Stimulated activated CD4-positive, alpha-beta T cell treated with anti-CD3 and anti-CD28 coated beads, Interleukin-1b, Interleukin-23, amount 100 ng/mL, for 1 hour (primary cell): ENCODE measurements at places on chromosomes 13 and 19.

DNA sequence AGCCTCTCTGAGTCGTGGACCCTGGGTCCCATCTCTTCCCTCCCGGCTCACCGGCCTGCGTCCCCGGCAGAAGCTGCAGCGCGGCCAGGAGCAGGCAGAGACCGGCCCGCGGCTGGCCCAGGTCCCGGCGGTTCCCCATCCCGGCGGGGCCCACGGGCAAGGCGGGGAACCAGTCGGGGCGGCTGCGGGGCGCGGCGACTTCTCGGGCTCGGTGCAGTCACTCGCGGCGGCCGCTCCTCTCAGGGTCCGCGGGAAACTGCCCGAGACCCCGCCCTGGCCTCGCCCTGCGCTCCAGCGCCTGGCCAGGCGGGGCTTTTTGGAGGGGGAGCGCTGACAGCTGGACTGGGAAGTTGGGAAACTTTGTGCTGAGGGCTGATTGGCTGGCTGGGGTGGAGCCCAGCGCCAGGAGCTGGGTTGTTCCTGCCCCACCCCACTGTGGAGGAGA lies at the start of gene COL5A3:
COL5A3 (minus strand) TSS at position 258 of the 445 bp plus-strand sequence; CDS start at position 139, 119 bp downstream.
- DNase-seq = no peak

DNA sequence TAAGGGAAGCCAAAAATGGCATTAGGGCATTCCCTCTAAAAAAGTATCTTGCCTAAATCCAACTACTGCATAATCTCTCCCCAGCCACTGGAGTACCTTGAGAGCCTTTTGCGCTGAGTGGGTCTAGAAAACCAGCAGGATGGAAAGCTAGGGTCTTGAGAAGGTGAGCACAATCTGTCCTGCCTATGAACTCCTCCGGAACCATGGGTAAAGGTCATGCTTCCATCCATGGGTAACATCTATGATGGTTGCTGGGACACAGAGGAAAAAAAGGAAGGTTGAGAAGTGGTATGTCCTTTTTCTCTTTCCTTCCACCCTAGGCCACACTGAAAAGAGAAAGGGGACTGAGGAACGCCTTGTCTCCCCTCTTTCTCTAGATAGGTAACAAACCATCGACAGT lies 52.4 kb downstream of the ZNF676 start:
- DNase-seq = no peak

DNA sequence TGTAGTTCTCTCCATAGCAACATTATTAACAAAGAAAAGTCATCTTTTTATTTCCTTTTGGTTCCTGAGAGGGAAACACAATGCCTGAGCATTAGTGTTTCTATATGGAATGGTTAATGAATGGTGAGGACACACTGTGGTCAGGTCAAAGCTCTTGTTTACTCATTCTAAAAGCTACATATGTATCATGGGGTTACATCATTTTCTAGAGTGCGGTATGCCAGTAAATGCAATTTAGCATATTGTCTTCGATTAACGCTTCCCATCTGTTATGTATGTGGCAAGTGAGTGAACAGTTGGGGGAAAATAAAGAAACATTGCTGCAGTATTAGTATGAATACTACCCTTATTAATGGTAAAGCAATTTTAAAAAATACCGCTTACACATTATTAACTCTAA lies 1152.2 kb upstream of the SPRY2 start:
- no peak for DNase-seq

DNA sequence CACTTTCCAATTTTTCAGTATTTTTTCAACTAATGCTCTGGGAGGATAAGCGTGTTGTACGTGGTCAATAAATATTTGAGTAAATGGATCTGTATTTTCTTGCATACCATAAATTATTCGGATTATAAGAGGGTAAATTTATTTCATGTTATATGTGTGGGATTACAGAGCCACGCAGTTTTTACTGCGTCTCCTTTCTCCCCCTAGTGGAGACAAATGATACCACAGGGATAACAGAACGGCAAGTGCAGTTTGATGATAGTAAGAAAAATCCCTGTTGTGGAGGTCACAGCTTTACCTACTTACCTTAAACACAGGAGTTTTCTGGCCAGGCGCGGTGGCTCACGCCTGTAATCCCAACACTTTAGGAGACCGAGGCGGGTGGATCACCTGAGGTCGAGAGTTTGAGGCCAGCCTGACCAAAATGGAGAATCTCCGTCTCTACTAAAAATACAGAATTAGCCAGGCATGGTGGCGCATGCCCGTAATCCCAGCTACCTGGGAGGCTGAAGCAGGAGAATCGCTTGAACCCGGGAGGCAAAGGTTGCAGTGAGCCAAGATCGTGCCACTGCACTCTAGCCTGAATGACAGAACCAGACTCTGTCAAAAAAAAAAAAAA lies 16.8 kb downstream of the MBD3L2B start:
- DNase-seq = no peak

GRCh38 chr19:4442819-4443146 lies 14.8 kb downstream of the UBXN6 start:
- DNase-seq = no peak

GRCh38 chr13:60282186-60282585 lies 114.8 kb upstream of the TDRD3 start:
- DNase-seq = no peak

GRCh38 chr13:49669735-49670309 lies 21.5 kb downstream of the EBPL start:
- no peak for DNase-seq

GRCh38 chr19:18895824-18896341 lies at the start of gene CERS1:
CERS1 (minus strand) TSS chr19:18896158; CDS start chr19:18896072, 86 bp downstream.
- no peak for DNase-seq

DNA sequence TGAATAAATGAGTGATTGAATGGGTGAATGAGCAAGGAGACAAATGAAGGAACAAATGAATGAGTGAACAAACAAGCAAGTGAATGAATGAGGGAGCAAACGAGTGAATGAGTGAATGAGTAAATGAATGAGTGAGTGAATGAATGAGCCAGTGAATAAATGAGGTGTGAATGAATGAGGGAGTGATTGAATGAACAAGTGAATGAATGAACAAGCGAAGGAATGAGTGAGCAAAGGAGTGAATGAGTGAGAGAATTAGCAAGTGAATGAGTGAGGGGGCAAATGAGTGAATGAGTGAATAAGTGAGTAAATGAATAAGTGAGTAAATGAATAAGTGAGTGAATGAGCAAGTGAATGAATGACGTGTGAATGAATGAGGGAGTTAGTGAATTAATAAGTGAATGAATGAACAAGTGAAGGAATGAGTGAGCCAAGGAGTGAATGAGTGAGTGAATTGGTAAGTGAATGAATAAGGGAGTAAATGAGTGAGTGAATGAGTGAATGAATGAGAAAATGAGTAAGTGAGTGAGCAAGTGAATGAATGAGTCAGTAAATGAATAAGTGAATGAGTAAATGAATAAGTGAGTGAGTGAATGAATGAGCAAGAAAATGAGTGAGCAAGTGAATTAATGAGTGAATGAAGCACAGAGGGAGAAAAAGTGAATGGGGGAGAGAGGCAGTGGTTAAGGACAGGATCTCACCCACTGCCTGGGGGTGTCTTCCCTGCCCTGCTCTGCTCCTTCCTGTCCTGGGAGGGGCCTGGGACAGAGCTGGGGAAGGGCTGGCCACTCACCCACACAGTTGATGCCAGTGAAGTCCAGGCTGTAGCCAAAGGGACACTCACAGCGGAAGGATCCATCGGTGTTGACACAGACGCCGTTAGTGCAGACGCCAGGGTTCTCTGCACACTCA lies 36.4 kb downstream of the CCL25 start:
- DNase-seq = no peak

DNA sequence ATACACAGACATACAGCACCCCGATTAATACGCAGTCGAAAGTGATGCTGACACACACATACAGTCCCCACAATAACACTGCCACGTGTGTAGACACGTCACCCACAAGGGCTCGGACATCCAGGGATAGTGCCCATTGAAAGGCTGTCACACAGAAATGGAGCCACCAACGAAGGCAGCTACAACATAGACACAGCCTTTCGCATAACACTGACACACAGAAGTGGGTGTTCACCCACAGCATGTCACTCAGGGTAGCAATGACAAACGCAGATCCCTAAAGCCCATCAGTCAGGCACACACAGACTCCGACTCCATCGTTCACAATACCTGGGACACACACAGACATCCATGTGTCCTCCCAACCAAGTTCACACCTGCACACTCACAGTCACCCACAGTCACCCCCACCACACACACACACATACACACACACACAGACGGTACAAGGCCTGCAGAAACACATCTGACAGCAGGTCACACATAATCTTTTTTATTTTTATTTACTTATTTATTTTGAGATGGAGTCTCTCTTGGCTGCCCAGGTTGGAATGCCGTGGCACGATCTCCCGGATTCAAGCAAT lies 10.4 kb upstream of the NANOS3 start:
- DNase-seq = no peak

GRCh38 chr13:48532256-48532505 lies 699 bp downstream of the RCBTB2 start:
- DNase-seq = no peak

- DNase-seq = no peak
These were observed 72.6 kb upstream of the SERTM1 start for GRCh38 chr13:36601186-36601585.

GRCh38 chr19:13077240-13077639 lies 25.4 kb downstream of the LYL1 start:
- DNase-seq = no peak

DNA sequence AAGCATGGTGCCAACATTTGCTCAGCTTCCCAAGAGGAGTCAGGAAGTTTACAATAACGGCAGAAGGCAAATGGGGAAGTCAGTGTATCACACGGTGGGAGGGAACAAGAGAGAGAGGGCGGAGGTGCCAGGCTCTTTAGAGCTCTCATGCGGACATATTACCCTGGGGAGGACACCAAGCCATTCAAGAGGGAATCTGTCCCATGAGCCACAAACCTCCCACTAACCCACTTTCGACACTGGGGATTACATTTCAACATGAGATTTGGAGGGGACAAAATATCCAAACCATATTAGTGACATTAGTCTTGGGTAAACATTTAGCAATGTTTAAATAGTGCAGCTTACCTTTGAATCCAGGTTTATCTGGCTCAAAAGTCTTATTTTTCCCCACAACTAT lies 69.9 kb downstream of the SLAIN1 start:
- DNase-seq = no peak

DNA sequence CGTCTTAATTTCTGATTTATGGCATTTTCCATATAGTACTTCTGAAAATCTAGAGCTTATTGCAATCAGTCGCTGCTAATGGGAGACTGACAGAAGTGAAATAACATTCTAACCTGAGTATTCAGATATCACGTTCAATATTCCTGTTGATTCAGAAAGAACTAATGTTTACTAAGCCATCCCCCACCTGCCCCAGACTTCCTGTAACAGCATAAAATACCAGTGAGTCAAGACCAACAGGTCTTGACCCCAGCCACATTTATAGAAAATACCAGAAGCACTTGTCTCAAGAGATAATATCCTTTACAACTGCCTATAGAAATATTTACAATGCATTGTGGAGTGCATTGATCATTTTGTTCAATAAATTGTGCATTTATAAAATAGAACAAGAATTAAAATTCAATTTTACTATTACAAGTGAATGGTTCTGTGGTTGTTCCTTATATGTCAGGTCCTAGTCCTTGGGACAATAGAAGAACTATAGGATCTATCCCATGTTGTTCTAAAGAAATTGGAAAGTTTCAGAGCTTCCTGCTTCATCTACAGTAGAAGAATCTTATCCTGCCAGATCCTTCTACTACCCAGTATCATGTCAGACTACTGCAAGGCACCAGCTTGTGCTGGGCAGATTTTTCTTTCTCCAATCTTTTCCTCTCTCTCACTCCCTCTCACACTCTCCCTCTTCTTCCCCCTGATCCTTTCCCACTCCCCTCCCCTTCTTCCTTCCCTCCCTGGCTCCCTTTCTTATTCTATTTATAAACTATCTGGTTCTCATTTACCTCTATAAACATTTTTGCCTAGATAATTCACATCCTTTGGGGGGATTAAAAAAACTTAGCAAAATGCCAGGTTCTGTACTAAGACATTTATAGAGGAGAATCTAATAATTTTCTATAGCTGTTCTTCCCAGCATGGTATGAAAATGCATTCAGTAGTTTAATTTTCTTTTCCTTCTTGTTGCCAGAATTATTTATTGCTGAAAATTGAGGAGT lies 629.9 kb downstream of the DIAPH3 start:
- DNase-seq = no peak

DNA sequence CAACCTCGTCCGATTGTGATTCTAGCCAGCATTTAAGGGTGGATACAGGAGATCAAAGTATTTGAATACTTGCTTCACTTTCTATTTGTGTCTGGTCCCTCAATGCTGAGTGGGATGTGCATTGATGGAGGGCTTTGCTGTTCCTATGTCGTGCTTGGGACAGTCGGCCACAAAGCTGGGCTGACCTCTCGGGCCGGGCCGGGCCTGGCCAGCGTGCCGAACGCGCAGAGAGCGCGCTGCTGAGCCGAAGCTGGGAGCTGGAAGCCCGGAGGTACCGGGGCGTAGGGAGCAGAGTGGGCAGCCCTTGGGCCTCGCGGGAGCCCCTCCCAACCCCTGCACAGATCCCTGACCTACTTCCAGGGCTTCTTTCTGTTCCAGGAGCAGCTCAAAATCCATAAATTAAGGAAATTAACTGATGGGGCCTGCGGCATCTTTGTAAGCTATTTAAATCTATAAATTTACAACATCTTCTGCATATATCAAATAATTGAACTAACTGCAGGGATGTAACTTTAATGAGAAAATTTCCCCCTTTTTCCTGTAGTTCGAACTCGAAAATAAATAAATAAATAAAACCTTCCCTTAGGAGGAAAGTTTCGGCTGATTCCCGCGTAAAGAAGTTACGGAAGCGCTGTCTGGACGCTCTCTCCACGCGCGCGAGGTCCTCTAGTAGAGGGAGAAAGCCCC lies 1.8 kb upstream of the KCTD15 start:
- no peak for DNase-seq

DNA sequence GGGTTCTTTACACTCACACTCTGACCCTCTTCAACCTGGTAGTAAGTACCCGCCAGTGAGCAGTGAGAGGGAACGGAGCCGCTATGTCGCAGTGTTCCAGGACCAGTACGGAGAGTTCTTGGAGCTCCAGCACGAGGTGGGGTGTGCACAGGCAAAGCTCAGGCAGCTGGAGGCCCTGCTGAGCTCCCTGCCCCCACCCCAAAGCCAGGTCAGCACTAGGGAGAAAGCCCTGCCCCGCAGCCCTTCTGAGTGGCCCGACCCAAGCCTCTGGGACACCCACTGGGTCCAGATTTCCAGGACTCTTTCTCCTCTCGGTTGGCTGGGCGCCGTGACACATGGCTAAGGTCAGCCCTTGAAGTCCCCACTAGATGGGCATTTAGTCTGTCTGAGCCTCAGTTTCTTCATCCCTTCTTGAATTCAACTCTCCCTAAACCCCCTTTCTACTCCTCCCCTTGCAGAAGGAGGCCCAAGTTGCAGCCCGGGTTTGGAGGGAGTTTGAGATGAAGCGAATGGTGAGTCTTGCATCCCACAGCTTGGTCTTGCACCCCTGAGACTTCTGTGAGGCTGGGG lies 1.9 kb downstream of the OCEL1 start:
- DNase-seq = no peak

- DNase-seq = no peak
These were observed 205.0 kb downstream of the TSHZ3 start for GRCh38 chr19:31144075-31144870.

GRCh38 chr13:107534548-107534947 lies 680.8 kb downstream of the LIG4 start:
- no peak for DNase-seq

- no peak for DNase-seq
These were observed 31.3 kb upstream of the RGCC start for GRCh38 chr13:41426047-41426446.

- DNase-seq = no peak
These were observed 10.4 kb upstream of the GNG8 start for GRCh38 chr19:46646402-46646801.

GRCh38 chr19:3253270-3253669 lies 28.8 kb downstream of the CELF5 start:
- DNase-seq = no peak
